ENCODE measurements at places on chromosomes 12 and 14. TPM values are rescaled to one million over a fixed set of nuclear protein-coding genes. Genes with fewer than 3 reads are reported as not detected.
A peak's percentile ranks its signal among the peaks of the same experiment; 100 is the strongest.

The NOPCHAP1 gene
- 29.0 TPM for total RNA-seq

The TCTN1 gene
- total RNA-seq: 55.0 TPM

- no peak for DNase-seq
Measured at GRCh38 chr14:55324812-55325211, 53.6 kb downstream of the FBXO34 start.

DNA sequence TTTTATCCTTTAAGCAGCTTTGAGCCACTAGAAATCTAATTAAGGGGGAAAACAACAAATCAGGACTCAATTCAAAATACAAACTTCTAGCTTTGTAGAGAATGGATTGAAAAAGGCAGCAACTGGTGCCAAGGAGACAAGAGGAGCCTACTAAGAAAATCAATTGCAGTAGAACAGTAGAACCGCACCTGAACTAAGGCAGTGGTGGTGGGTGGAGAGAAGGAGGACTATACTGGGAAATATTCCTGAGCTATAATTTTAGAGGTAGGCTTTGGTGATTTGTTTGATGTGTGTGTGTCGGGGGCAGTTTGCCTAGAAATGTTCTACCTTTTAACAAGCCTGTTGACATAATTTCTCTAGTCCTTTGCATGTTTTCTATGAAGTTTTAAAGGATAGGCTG is 270.9 kb upstream of the SYT10 start:
- no peak for DNase-seq

DNA sequence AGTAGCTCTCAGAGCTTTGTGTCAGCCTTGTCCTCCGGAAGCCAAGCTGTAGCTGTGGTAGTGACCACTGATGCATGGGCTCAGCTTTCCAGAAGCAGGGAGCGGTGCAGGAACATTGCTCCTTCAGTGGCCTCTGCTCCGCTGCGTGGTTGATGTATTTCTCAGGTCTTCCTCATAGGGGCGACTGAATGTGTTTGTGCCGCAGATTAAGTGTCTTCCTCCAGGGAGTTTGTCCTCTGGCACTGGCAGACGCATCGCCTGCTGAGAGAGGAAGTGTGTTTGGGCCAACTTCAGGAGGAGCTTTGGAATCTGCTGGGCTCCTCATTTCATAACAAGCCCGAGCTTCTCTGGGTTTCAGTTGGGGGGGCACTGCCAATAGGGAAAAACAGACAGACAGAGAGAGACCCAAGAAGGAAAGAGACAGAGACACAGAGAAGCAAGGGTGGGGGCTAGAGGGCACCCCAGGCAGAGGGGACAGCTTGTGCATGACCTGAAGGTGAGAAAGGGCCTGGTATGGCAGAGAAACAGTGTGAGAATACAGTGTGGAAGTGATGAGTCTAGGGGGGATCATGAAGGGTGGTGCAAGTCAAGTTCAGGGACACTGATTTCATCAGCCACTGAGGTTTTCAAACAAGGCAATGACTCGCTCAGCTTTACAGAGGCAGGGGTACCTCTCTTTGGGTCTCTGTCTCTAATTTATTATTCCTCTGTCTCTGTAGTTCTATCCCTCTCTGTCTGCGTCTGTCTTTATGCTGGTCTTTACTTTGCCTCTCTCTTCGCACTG is 69.4 kb upstream of the PRIMA1 start:
- DNase-seq: peak; percentile 6

GRCh38 chr12:27176765-27177164 is 67.3 kb upstream of the STK38L start:
- DNase-seq: no peak

The TTLL5 gene
- total RNA-seq: 10.6 TPM

GRCh38 chr14:99976681-99977080 is 88.5 kb upstream of the EVL start:
- DNase-seq: no peak

GRCh38 chr12:2112401-2112800 is 59.6 kb downstream of the CACNA1C start:
- no peak for DNase-seq

DNA sequence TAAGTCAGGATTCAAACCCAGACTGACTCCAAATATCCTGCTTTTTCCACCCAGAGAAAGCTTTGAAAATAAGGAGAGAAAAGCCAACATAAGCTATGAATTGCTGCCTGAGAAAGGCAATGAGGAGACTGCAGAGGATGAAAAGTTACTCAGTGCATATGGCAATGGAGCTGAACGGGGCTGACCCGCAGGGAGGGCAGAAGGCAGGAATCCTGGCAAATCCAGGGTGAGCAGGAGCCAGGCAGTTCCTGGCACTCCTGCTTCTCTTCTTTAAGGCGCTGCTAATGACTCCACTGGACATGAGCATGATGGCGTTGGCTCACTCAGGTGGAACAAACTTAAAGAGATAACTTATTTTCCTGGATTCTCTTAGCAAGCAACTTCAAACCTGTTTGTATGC is 95.2 kb upstream of the TMCC3 start:
- DNase-seq: no peak
